ENCODE measurements at places on chromosomes 1 and 21.
A peak's percentile ranks its signal among the peaks of the same experiment; 100 is the strongest.

GRCh38 chr1:78464449-78464891 is 26.3 kb upstream of the PTGFR start:
- DNase-seq, result no peak

DNA sequence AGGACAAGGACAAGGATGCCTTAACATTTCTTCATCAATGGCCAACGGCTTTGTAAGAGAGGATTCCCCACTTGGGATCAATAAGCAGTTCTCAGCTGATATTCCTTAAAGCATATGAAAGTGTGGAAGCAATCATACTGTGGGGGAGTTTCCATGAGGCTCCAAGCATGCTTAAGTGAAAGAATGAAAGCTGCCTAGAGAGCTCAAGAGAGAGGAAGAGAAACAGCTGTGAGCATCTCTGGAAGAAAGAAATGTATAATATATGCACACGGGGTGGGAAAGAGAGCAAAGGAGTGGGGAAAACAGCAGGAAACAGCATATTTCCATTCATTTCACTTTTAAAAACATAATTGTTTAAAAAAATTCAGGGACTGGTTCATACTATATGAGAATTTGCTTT is 94.7 kb upstream of the WARS2 start:
- no peak for DNase-seq

GRCh38 chr1:89065079-89065868 is at the start of gene GBP1:
GBP1 (minus strand) TSS chr1:89065208; CDS start chr1:89063234, 1,974 bp downstream.
- no peak for DNase-seq

DNA sequence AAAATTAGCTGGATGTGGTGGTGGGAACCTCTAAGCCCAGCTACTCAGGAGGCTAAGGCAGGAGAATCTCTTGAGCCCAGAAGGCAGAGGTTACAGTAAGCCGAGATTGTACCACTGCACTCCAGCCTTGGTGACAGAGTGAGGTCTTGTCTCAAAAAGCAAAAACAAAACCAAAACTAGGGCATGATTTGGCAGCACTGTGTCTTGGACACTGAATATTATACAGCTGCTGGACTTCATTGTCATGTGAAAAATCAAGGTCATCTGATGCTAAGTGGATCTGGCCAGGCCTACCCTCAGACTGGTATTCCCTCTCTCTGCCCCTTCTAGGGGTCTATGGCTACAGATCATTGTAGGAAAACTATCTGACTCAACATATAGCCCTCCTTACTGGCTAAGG is 55.2 kb upstream of the MRPS6 start:
- DNase-seq, result no peak

- DNase-seq, result peak; percentile 34
These were observed 28.5 kb upstream of the SELENON start for GRCh38 chr1:25771221-25772114.

- no peak for DNase-seq
These were observed 5.5 kb upstream of the DDR2 start for GRCh38 chr1:162626761-162627160.

- no peak for DNase-seq
These were observed 29.9 kb downstream of the DHCR24 start for GRCh38 chr1:54857141-54857540.

DNA sequence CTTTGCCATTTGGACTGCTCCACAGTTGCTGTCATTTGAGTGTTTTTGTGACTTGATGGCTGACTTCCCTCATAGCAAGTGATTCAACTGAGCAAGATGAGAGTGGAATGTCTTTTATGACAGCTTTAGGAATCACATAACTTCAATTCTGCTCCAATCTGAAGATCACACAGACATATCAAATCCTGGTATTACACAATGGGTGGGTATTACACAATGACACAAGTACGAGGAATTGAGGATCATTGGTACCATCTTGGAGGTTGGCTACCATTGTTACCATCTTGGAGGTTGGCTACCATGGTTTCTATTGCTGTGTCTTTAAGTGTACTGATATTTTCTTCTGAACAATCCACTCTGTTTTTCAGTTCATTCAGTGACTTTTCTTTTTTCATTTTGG is 8.5 kb upstream of the TSHB start:
- DNase-seq, result no peak

DNA sequence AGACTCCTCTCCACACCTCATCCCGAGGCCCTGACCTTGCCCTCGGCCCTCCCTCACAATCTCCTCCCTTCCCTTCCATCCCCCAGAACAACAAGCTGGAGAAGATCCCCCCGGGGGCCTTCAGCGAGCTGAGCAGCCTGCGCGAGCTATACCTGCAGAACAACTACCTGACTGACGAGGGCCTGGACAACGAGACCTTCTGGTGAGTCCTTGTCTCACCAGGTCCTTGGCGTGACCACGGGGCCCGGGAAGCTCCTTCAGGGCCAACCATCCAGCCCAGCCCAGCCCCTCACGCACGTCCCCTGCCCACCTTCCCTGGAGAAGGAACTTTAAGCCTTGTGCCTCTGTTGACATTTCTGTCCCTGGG is 15.6 kb downstream of the PODN start:
- DNase-seq, result no peak
